D721Med (cell line): ENCODE measurements at places on chromosomes 12 and 14.
A peak's percentile ranks its signal among the peaks of the same experiment; 100 is the strongest.

GRCh38 chr12:57741844-57742738 is 2.7 kb upstream of the TSPAN31 start:
- no peak for DNase-seq

- no peak for DNase-seq
These were observed 15.9 kb downstream of the GALNT8 start for GRCh38 chr12:4736091-4736490.

DNA sequence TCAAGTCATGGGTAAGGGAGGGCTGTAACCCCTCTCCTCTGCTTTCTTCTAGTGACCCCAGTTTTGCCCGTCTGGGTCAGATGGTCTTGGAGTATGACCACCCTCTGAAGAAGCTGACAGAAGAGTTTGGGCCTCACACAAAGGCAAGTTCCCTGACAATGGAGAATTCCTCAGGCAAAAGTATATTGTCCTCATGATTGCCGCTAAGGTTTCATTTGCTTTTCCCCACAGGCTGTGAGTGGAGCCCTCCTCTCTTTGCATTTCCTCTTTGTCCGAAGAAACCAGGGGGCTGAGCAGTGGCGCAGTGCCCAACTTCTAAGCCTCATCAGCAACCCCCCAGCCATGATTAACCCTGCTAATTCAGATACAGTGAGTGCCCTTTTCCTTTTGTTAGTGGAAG is 12.1 kb downstream of the NCKAP1L start:
- DNase-seq, result no peak

- DNase-seq, result no peak
These were observed 338.6 kb downstream of the MED13L start for GRCh38 chr12:115938794-115939377.

DNA sequence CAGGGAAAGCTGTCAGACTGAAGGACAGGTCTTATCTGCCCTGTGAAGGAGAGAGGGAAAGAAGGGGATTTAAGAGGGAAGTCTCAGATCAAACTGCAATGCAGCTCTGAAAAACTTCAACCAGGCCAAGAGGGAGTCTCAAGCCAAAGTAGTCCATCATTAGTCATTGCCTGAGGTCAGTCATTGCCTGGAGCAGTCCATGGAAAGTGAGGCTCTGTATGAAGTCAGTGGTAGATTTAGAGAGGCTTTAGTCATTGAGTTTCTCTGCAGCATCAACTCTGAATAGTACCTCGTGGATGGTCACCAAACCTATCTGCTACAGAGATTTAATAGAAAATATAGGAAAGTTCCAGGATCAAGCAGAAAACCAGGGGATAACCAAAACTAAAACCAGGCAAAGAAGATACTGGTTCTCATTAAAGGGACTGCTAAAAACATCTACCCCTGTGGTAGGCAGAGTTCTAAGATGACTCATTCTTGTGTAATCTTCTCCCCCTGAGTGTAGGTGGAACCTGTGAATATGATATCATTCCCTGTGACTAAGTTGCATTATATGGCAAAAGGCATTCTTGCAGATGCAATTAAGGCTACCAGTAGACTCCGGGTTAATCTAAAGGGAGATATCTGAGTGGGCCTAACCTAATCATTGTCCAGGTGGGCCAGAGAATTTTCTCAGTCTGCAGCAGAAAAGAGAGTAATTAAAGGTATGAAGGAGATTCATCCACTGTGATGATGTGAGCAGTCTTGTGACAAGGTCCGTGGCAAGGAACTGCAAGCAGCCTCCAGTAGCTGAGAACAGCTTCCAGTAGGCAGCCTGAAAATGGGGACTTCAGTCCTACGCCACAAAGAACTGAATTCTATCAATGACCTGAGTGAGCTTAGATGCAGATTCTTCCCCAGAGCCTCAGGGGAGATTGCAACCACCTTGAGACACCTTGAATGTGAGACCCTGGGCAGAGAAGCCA is 123.1 kb downstream of the GALC start:
- DNase-seq, result no peak

GRCh38 chr14:55556929-55557623 is 22.9 kb upstream of the KTN1 start:
- DNase-seq, result no peak

- no peak for DNase-seq
These were observed 41.3 kb downstream of the MED13L start for GRCh38 chr12:116236148-116236731.

- no peak for DNase-seq
These were observed 259.3 kb downstream of the PPFIA2 start for GRCh38 chr12:81499809-81500208.

GRCh38 chr12:70698345-70698744 is 61.1 kb upstream of the PTPRB start:
- no peak for DNase-seq

- no peak for DNase-seq
These were observed 21.0 kb upstream of the AQP2 start for GRCh38 chr12:49929581-49929980.

- DNase-seq, result peak; percentile 81
These were observed 224.6 kb upstream of the CRY1 start for GRCh38 chr12:107317751-107318555.

DNA sequence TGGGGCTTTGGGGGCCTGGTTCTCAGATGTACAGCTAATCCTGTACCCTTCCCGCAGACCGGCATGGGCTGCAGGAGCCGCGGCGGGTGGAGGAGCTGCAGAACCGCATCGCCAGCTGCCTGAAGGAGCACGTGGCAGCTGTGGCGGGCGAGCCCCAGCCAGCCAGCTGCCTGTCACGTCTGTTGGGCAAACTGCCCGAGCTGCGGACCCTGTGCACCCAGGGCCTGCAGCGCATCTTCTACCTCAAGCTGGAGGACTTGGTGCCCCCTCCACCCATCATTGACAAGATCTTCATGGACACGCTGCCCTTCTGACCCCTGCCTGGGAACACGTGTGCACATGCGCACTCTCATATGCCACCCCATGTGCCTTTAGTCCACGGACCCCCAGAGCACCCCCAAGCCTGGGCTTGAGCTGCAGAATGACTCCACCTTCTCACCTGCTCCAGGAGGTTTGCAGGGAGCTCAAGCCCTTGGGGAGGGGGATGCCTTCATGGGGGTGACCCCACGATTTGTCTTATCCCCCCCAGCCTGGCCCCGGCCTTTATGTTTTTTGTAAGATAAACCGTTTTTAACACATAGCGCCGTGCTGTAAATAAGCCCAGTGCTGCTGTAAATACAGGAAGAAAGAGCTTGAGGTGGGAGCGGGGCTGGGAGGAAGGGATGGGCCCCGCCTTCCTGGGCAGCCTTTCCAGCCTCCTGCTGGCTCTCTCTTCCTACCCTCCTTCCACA is 7.6 kb downstream of the NR4A1 start:
- no peak for DNase-seq

DNA sequence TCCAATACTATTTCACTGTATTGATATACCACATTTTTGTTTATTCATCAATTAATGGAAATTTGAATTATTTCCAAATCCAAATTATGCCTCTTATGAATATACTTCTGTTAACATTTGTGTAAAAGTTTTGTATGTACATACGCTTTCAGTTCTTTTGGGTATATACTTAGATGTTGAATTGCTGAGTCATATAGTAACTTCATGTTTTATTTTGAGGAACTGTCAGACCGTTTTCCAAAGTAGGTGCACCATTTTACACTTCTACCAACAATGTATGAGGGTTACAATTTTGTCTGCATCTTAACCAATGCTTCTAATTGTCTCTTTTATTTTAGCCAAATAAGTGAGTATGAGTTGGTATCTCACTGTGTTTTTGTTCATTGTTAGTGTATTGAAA is 10.2 kb upstream of the CCER1 start:
- DNase-seq, result no peak

- no peak for DNase-seq
These were observed 677.8 kb downstream of the BCL11B start for GRCh38 chr14:98594156-98594555.

DNA sequence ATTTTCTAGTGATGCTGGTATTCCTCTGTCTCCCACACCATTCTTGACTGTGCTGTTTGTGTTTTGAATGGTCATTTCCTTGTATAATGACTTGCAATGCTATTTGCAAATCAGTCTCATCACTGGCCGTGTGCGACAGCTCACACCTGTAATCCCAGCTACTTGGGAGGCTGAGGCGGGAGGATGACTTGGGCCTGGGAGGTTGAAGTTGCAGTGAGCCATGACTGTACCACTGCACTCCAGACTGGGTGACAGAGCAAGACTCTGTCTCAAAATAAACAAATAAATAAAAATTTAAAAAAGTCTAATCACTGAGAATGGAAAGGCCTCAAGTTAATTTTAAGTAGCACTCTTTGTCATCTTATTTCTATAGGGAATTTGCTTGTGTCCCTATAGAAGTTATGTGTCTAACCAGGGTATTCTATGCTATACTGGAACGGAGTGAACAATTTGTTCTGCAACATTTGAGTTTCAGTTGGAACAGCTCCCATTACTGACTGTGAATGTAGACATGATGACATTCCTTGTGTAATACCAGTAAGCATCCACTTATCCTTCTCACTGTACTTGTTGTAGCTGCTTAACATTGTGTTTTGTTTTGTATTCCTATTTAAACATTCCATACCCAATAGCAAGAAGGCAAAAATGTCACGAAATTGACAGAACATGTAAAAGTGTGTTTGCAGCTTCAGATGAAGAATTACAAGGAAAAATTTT is 126.3 kb downstream of the MGST1 start:
- no peak for DNase-seq

- DNase-seq, result no peak
These were observed 15.8 kb downstream of the CD9 start for GRCh38 chr12:6215932-6216494.

- DNase-seq, result no peak
These were observed 154.1 kb upstream of the ATP2B1 start for GRCh38 chr12:89862511-89863445.

DNA sequence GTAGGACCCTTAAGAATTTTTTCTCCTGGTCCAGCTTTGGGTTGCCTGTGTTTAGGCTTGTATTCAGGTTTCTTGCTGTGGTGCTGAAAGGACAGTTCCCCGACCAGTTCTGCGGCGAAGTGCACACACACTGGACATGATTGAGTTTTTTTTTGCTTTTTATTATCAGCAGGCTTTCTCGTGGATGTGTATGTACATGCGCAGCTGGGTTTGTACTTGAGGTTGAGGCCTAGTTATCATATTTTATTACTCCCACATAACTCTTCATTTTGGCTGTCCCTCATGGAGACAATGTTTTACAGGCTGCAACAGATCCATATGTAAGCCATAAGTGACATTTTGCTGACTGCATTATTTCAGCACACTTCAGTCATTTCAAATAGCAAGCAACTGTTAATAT is 2.5 kb downstream of the SCN8A start:
- no peak for DNase-seq

GRCh38 chr14:76322594-76323220 is 53.2 kb upstream of the ESRRB start:
- DNase-seq, result no peak
